Cerebellum (tissue), 4 donors: ENCODE measurements at places on chromosomes 12 and 14. TPM values are rescaled to one million over a fixed set of nuclear protein-coding genes. Genes with fewer than 3 reads are reported as not detected.

DNA sequence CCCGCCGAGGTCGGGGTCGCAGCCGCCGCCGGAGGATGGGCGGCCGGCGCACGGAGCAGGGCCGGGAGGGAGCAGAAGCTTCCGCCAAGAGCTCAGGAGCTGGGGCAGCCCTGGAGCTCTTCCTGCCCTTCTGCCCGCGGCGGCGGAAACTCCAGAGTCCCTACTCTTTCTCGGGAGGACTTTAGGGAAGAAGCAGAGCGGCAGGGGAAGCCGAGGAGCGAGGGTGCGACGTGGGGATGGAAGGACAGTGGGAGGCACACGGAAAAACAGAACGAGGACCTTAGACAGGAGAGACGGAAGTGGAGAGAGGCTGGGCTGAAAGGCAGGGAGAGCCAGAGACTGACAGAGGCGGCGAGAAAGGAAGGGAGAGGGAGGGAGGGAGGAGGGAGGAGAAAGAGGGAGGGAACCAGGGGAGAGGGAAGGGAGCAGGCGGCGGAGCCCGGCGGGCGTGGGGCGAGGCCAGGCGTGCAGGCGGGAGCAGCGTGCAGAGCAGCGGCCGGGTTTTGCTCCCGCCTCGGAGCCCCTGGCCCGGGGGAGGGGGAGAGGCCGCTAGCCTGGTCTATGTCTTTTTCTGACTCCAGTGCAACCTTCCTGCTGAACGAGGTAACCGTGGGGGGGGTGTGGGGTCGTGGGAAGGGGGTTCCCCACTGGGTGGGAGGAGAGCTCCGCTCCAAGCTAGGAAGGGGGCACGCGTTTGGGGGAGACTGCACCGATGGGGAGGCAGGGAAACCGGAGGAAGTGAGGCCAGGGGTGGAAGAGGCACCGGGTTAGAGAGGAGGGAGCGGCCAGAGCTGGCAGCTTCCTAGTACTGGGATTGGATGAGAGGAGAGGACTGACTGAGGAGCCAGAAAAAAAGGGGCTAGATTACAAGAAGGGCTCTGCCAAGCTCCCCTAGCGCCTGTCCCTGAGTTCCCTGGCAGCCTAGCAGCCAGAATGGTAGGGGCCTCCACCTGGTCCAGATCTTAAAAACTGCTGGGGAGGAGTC lies 2.9 kb upstream of the CACNB3 start:
- peak; percentile 82 for DNase-seq

The IL31 gene
- not detected for total RNA-seq

The CLEC4D gene
- not detected for total RNA-seq

The BICDL1 gene
- total RNA-seq = 24.4 TPM

DNA sequence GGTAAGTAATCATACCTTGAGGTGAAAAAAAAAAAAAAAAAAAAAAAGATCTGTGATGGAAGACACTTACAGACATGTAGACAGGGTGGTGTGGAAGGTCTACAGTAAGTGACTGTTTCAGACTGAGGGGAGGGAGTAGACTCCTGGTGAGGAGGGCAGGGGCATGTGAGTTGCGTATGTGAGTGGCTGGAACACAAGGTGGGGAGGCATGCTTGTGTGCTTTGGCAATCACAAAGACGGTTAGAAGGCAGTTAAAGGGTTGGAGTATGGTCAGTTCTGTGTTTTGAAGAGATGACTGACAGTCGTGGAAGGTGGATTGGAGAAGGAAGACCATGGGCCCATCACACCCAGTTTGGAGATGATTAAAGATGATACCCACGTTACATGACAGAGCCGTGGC lies 65.2 kb downstream of the ETV6 start:
- no peak for DNase-seq

DNA sequence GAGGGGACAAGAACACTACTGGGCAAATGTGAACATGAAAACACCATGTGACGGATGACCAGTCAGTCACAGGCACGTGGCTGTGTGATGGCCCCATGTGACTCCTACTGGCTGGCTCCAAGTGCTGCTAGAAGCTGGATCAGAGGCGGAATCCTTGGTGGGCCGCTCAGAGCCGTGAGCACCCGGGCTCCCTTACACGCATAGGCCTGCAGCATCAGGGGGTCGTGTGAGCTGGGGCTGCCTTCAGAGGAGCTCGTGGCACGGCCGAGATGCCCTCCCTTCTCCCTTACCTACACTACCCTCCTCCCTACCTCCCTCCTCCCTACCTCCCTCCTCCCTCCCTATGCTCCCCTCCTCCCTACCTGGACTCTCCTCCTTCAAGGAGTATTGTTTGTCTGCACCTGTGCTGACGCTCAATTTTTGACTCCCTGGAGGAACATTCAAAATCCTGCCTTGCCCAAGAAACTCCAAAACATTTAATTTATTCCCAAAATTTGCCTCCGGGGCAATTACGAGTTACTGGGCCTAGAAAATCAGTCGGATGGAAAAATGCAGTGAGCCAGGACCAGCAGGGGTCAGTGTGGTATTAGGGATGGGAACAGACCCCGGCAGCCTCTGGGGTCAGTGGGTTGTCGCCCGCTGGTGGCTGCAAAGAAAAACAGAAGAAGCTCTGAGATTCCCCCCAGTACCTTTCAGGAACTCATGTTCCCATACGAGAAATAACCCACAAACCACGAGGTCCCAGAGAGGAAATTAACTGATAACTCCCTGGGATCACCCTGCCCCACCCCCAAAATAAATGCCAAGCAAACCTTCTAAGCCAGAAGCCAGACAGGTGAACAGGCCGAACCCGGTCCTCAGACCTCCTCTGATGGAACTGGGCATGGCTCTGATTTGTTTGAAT lies 61.3 kb downstream of the C14orf132 start:
- DNase-seq = peak; percentile 80

The TAS2R14 gene
- 23.5 TPM for total RNA-seq

- no peak for DNase-seq
Observed at GRCh38 chr14:103099081-103099732, 4.7 kb downstream of the EXOC3L4 start.

The NAA25 gene
- total RNA-seq = 41.8 TPM

DNA sequence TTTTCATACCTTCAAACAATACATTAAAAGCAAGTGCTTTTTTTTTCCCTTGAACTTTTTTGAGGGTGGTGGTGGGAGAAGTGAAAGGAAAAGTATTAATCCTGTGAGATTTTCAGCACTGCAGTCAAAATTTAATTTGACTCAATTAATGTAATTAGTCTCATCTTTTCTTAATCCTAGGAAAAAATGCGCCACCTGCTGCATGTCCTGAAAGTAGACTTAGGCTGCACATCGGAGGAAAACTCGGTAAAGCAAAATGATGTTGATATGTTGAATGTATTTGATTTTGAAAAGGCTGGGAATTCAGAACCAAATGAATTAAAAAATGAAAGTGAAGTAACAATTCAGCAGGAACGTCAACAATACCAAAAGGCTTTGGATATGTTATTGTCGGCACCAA lies 52.2 kb downstream of the SPATA7 start:
- no peak for DNase-seq

The ARPC3 gene
- 61.0 TPM for total RNA-seq

The PITPNM2 gene
- total RNA-seq = 5.5 TPM

The HHIPL1 gene
- 4.3 TPM for total RNA-seq

The SLC6A15 gene
- total RNA-seq = 63.4 TPM

DNA sequence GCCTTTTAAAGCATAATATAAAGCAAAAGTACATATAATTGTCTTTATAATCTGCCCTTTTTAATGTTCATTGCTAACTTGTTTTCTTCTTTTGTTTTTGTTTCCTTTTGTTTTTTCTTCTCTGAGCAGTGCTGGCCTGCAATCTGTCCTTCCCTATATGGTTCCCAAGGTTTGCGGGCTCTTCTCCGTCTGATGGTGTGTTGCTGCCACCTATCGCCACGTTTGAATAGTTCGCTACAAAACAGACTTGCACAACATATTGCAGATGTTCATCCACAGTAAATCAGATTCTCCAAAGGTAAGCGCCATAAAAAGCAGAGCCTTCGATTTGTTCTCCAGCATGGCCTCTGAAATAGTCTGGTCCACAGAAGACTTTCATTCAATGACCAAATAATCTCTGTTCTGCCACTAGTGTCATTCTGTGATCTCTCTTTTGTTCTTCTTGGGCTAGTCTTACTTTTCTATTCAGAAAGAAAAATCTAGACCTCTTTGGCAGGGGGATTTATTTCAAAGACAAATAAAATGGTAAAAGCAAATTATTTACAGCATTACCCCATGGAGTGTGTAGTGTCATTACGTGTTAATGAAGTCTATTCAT lies 33.5 kb downstream of the C12orf50 start:
- peak; percentile 33 for DNase-seq

GRCh38 chr14:68366656-68367055 lies 426.2 kb downstream of the ZFP36L1 start:
- no peak for DNase-seq

DNA sequence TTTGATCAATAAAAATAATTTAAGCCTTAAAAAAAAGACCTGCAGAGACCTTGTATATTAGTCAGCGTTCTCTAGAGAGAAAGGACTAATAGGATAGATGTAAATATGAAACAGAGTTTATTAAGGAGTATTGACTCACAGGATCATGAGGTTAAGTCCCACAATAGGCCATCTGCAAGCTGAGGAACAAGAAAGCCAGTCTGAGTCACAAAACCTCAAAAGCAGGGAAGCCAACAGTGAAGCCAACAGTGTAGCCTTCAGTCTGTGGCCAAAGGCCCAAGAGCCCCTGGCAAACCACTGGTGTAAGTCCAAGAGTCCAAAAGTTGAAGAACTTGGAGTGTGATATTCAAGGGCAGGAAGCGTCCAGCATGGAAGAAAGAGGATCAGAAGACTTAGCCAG lies 66.3 kb downstream of the TBX5 start:
- no peak for DNase-seq

The GAPDH gene
- total RNA-seq = 1,321 TPM

The RIPK3 gene
- total RNA-seq = 1.2 TPM

The EML5 gene
- 31.1 TPM for total RNA-seq

The GLIPR1L2 gene
- 1.5 TPM for total RNA-seq
